Urinary bladder (tissue), 4 donors: ENCODE measurements at places on chromosomes 12 and 14. TPM values are rescaled to one million over a fixed set of nuclear protein-coding genes. Genes with fewer than 3 reads are reported as not detected.

Gene AMN
- 1.0 TPM for polyA plus RNA-seq

Gene VRTN
- not detected for polyA plus RNA-seq

Gene DTD2
- polyA plus RNA-seq, result 13.6 TPM

Gene C12orf75
- 4.2 TPM for polyA plus RNA-seq

Gene GPR132
- 1.3 TPM for polyA plus RNA-seq

Gene PPP4R4
- 0.63 TPM for polyA plus RNA-seq

Gene ATP5MC2
- polyA plus RNA-seq, result 513 TPM
